ENCODE measurements at places on chromosomes 2 and 18.

GRCh38 chr2:102334486-102334885 lies 21.1 kb upstream of the IL18R1 start:
- peaks cover 37% of the 10 kb centered on the region for H3K4me1 ChIP-seq
- H3K36me3 ChIP-seq: no peaks in the 10 kb centered on the region
- H3K4me3 ChIP-seq: no peak overlapping the region

DNA sequence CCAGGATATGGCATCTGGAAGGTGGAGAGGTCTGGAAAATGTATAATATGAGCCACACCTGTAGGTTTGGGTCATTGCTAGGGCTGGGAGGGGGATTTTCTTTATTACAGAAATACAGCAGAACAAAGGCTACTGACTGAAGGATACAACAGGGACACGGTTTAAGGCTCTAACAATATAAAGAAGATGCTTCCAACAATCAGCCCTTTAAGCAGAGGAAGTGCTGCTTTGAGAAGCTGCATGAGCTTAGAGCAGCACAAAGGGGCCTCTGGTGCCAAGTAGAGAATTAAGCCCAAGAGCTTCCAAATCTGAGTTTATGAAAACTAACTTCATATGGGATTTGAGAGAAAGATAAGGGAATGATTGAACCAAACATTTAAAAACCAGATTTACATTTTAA lies 174.5 kb upstream of the RMP24 start:
- no peaks in the 10 kb centered on the region for H3K4me1 ChIP-seq
- no peak overlapping the region for H3K27ac ChIP-seq
- H3K4me3 ChIP-seq: no peak overlapping the region
- no peak for DNase-seq
- no peaks in the 10 kb centered on the region for H3K36me3 ChIP-seq

GRCh38 chr2:241072553-241073165 lies 29.4 kb downstream of the MTERF4 start:
- peaks cover 26% of the 10 kb centered on the region for H3K36me3 ChIP-seq
- H3K4me3 ChIP-seq: no peak overlapping the region
- peaks cover 3% of the 10 kb centered on the region for H3K4me1 ChIP-seq
- H3K27me3 ChIP-seq: no peaks in the 10 kb centered on the region

GRCh38 chr18:24734058-24734457 lies 273.6 kb downstream of the HRH4 start:
- no peak overlapping the region for H3K4me3 ChIP-seq
- no peaks in the 10 kb centered on the region for H3K4me1 ChIP-seq
- no peak overlapping the region for H3K27ac ChIP-seq
- DNase-seq: no peak

DNA sequence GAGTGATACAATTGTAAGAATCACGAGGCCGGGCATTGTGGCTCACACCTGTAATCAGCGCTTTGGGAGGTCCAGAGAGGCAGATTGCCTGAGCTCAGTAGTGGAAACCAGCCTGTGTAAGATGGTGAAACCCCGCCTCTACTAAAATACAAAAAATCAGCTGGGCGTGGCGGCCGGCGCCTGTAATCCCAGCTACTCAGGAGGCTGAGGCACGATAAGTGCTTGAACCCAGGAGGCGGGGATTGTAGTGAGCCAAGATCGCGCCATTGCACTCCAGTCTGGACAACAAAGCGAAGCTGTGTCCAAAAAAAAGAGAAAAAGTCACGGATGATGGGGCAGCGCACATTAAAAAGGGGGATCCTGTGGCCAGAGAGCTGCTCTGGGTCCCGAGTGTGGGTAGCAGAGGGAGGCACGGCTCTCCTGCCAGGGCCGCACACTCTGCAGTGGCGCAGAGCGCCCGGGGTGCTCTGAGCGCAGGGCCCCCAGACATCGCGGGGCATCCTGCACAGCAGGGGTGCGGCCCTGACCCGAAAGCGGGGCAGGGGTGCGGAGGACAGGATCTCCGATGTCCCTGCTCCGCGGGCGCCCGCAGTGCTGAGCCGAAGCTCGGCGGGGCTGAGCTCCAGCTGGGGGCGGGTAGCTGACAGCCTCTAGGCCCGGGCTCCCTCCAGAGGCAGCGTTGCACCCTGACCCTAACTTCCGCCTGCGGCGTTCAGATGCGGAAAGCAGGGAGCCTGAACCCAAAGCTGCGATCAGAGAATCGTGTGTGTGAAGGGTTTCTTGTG lies 30.4 kb upstream of the RAB6D start:
- no peak overlapping the region for H3K4me3 ChIP-seq
- H3K36me3 ChIP-seq: no peaks in the 10 kb centered on the region
- no peak for DNase-seq
- peaks cover 3% of the 10 kb centered on the region for H3K4me1 ChIP-seq
- H3K27me3 ChIP-seq: peaks cover 17% of the 10 kb centered on the region

DNA sequence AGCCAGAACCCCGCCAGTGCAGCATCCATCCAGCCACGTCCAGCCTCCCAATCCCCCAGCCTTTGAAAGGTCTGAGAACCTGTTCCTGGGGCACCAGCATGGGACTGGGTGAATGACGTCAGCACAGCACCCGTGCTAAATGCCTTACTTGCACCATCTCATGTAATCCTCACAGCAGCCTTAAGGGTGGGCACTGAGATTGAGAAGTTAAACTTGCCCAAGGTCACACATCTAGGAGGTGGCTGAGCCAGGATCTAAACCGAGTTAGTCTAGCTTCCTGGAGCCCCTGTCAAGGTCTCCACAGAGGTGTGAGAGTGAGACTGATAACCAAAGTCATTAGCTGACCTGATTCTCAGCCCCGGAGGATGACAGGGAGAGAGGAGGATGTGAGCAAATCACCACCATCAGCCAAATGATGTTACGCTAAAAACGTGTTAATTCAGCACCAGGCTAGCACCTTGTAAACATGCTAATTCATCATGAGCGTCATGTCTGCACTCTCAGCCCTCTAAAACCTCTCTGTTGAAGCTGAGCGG lies 4.6 kb downstream of the CD8A start:
- peaks cover 41% of the 10 kb centered on the region for H3K36me3 ChIP-seq
- H3K4me1 ChIP-seq: peaks cover 58% of the 10 kb centered on the region
- peak overlapping the region; percentile 92 for H3K27ac ChIP-seq
- peak overlapping the region; percentile 86 for H3K4me3 ChIP-seq
- peaks cover 27% of the 10 kb centered on the region for H3K27me3 ChIP-seq

DNA sequence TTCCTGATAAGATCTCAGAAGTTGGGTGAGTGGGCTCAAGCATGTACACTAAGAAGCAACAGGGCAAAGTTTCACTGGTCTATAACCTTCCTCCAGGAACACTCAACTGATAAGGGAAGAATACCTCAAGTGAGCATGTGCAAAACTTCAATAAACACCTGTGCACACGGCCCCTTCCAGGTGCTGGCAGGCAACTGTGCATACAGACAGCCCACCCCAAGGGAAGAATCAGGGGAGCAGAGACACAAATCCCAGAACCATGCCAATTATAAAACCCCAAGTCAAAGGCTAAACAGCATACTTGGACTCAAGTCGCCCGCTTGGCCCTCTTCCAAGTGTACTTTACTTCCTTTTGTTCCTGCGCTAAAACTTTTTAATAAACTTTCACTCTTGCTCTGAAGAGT lies 85.9 kb upstream of the RTN4 start:
- H3K27ac ChIP-seq: no peak overlapping the region
- H3K36me3 ChIP-seq: no peaks in the 10 kb centered on the region
- H3K27me3 ChIP-seq: no peaks in the 10 kb centered on the region
- H3K4me3 ChIP-seq: no peak overlapping the region
- DNase-seq: no peak

GRCh38 chr2:110101901-110102803 lies 13.5 kb downstream of the MALL start:
- no peak overlapping the region for H3K4me3 ChIP-seq
- H3K4me1 ChIP-seq: peaks cover 14% of the 10 kb centered on the region
- H3K36me3 ChIP-seq: no peaks in the 10 kb centered on the region
- peak overlapping the region; percentile 19 for H3K27ac ChIP-seq
- H3K27me3 ChIP-seq: peaks cover 54% of the 10 kb centered on the region

GRCh38 chr18:8562919-8563318 lies 46.3 kb upstream of the RAB12 start:
- no peak overlapping the region for H3K4me3 ChIP-seq
- H3K27ac ChIP-seq: no peak overlapping the region
- no peak for DNase-seq
- H3K27me3 ChIP-seq: no peaks in the 10 kb centered on the region
- no peaks in the 10 kb centered on the region for H3K4me1 ChIP-seq

- H3K27ac ChIP-seq: no peak overlapping the region
- H3K4me3 ChIP-seq: no peak overlapping the region
- H3K36me3 ChIP-seq: no peaks in the 10 kb centered on the region
- DNase-seq: no peak
Measured at GRCh38 chr18:58232668-58233067, 188.6 kb downstream of the NEDD4L start.

GRCh38 chr18:9090578-9090977 lies 11.9 kb upstream of the NDUFV2 start:
- DNase-seq: no peak
- H3K27ac ChIP-seq: peak overlapping the region; percentile 98
- peaks cover 24% of the 10 kb centered on the region for H3K36me3 ChIP-seq
- H3K27me3 ChIP-seq: no peaks in the 10 kb centered on the region

- peak overlapping the region; percentile 45 for H3K27ac ChIP-seq
- no peaks in the 10 kb centered on the region for H3K36me3 ChIP-seq
- H3K27me3 ChIP-seq: no peaks in the 10 kb centered on the region
- no peak overlapping the region for H3K4me3 ChIP-seq
- H3K4me1 ChIP-seq: peaks cover 8% of the 10 kb centered on the region
Measured at GRCh38 chr18:45976566-45976965, 9.4 kb upstream of the EPG5 start.

DNA sequence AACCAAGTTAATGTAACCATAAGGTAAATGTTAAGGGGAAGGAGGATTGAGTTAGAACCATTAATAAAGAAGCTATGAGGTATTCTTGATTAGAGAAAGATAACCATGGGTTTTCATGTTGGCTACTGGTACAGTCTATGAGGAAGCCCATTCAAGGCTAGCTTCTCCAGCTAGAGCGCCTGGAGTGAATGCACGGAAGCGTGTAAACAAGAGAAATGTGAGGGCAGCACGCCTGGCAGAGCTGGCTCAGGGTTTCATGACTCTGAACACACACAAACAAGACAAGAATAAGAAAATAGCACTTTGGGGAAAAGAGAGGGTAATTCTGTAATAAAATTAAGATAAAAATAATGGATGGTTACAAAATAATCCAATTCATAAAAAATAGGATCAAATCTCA lies 255.3 kb downstream of the PDE11A start:
- no peak for DNase-seq
- H3K4me3 ChIP-seq: no peak overlapping the region
- no peak overlapping the region for H3K27ac ChIP-seq
- no peaks in the 10 kb centered on the region for H3K4me1 ChIP-seq
- no peaks in the 10 kb centered on the region for H3K36me3 ChIP-seq
- H3K27me3 ChIP-seq: peaks cover 6% of the 10 kb centered on the region

DNA sequence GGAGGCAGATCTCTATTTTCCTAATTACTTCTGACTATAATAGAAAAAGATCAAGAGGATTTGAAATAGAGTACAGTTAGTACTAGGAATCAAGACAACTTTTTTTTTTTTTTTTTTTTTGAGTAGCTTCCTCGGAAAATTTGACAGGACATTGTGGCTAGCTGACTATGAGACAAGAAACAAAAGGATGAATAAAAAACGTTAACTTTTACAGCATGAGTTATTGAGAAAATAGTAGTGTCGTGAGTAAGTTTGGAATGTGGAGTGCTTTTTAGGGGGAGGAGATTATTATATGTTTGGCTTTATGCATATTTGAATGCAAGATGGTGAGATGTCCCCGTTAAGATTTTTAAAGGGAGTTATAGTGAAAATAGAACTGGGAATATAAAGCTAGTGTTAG lies 27.7 kb upstream of the CPS1 start:
- H3K27ac ChIP-seq: no peak overlapping the region
- no peaks in the 10 kb centered on the region for H3K36me3 ChIP-seq
- H3K4me1 ChIP-seq: no peaks in the 10 kb centered on the region
- no peak for DNase-seq

- peak; percentile 54 for DNase-seq
- H3K4me3 ChIP-seq: no peak overlapping the region
- no peaks in the 10 kb centered on the region for H3K27me3 ChIP-seq
Measured at GRCh38 chr2:98412751-98413458, 31.8 kb upstream of the INPP4A start.

GRCh38 chr2:198452327-198452726 lies 647.9 kb downstream of the PLCL1 start:
- H3K27me3 ChIP-seq: no peaks in the 10 kb centered on the region
- H3K4me1 ChIP-seq: no peaks in the 10 kb centered on the region
- DNase-seq: no peak

DNA sequence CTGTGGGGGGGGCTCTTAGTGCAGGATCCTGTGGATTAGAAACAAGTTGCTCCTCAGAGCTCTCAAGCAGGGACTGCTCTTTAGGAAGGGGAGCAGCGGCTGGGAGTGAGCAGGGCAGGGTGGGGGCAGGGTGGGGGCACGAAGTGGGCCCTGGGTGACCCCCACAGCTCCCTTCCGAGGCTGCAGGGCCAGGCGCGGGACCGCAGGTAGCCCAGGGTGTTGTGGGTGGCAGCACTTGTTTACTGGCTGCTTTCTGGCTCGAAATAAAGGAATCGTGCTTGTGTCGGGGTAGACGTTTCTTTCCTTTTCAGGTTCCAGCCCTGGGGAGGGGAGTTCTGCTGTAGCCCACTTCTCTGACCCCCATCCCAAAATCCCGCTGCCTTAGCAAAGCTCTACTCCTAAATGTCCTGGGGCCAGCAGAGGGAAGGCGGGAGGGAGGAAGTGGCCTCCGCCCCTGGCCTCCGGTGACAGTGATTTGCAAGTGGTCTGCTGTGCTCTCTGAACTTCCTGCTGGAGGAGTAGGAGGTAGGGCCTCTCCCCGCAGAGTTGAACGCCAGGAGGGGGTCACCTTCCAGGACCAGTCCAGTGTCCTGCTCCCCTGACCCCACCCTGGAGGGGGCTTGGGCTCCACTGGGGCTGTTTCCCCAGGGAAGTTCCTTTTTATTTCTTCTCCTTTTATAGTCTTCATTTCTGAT lies 8.3 kb downstream of the NEU4 start:
- no peak for DNase-seq
- H3K27ac ChIP-seq: no peak overlapping the region
- H3K4me3 ChIP-seq: no peak overlapping the region
- H3K27me3 ChIP-seq: peaks cover 13% of the 10 kb centered on the region
- peaks cover 14% of the 10 kb centered on the region for H3K4me1 ChIP-seq

DNA sequence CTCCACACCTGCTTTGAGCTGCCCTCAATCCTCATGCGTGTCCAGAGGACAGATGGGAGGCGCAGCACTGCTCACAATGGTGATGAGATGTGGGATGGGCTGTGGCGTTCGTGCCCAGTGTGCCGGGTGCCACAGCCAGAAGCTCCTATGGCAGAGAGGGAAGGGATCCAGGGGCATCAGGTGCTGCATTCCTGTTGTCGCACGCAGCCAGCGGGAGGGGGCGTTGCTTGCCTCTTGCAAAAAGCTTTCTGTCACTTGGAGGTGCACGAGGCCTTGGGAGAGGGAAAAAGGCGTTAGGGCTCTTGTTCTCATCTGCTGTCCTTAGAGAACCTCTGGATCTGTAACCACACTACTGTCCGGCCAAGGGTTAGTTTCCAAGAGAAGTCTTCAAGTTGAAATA lies 29.2 kb upstream of the ALLC start:
- H3K4me3 ChIP-seq: no peak overlapping the region
- H3K27me3 ChIP-seq: peaks cover 3% of the 10 kb centered on the region
- H3K27ac ChIP-seq: no peak overlapping the region
- no peaks in the 10 kb centered on the region for H3K36me3 ChIP-seq

- no peaks in the 10 kb centered on the region for H3K4me1 ChIP-seq
- no peak overlapping the region for H3K27ac ChIP-seq
- no peaks in the 10 kb centered on the region for H3K36me3 ChIP-seq
- H3K27me3 ChIP-seq: no peaks in the 10 kb centered on the region
- no peak for DNase-seq
- H3K4me3 ChIP-seq: no peak overlapping the region
Measured at GRCh38 chr18:51824746-51825145, 515.3 kb upstream of the DCC start.

- DNase-seq: no peak
- H3K27me3 ChIP-seq: no peaks in the 10 kb centered on the region
- no peaks in the 10 kb centered on the region for H3K4me1 ChIP-seq
- H3K36me3 ChIP-seq: no peaks in the 10 kb centered on the region
- no peak overlapping the region for H3K27ac ChIP-seq
- H3K4me3 ChIP-seq: no peak overlapping the region
Measured at GRCh38 chr2:120509991-120510735, 164.2 kb downstream of the INHBB start.
